ENCODE measurements at places on chromosomes 13 and 19. TPM values are rescaled to one million over a fixed set of nuclear protein-coding genes. Genes with fewer than 3 reads are reported as not detected.

DNA sequence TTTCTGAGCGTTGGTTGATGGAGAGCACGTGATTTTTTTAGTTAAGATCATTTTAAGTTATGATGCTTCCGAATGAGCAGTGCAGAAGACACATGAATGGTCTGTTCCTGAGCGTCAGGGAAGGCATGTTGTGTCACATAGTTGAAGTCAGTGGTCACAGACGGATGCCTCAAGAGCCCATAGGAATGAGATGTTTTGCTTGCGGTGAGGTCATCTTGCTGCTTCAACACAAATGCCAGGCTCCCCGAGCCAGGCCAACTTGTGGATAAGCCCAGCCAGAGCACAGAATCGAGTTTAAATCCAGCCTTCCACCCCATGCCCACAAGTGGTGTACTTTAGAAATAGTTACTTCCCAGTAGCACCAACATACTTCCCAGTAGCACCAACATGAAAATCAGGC lies 5.4 kb downstream of the UPF3A start:
- H3K4me3 ChIP-seq = no peak overlapping the region
- H3K27ac ChIP-seq = no peak overlapping the region
- H3K27me3 ChIP-seq = no peaks in the 10 kb centered on the region
- no peaks in the 10 kb centered on the region for H3K36me3 ChIP-seq
- peaks cover 8% of the 10 kb centered on the region for H3K4me1 ChIP-seq
- no peak for DNase-seq

DNA sequence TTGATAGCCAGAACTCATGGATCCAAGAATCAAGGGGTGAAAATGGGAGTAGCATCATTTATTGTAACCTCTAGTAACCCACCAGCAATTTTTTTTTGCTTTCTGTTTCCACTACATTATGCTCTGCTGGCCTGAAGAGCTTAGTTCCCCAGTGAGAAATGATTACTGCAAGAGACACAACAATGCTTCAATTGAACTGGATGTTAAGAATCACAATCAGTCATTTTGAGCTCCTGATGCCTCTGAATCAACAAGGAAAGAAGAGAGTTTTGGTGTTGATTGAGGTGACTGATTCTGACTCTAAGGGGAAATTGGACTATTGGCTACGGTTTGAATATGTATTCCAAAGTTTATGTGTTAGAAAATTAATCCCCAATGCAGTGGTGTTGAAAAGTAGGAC lies 1084.4 kb downstream of the SLITRK1 start:
- H3K4me3 ChIP-seq = no peak overlapping the region
- H3K4me1 ChIP-seq = no peaks in the 10 kb centered on the region
- no peaks in the 10 kb centered on the region for H3K36me3 ChIP-seq
- H3K27ac ChIP-seq = no peak overlapping the region

DNA sequence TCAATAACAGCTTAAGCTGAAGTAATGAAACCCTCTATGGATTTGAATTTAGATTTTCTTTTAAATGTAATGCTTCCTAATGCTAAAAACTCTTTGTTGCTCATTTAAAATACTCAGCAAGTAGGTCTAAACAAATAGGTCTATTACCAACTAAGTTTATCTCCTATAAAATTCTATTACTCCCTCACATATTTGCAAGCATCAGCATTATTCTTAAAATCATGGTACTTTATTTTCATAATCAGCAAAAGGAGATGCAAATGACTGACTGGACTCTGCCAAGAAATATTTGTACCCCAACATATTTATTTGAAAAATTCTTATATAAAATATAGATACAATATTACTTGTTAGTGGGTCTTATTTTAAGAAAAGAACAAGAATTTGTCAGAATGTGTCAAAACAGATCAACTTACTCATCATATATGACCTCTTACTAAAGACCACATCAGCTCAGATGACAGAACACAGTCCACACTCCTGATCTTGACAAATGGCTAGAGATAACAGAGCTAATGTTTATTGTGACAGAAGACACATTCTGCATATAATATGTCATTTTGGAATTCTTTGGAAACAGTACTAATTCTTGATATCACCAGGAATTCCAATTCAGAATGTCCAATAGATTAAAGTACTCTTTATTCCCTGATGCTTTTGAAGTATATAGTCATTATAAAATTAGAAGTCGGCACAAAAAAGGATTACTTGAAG lies 704.6 kb upstream of the PCDH9 start:
- no peaks in the 10 kb centered on the region for H3K27me3 ChIP-seq
- no peak for DNase-seq
- H3K27ac ChIP-seq = no peak overlapping the region
- no peak overlapping the region for H3K4me3 ChIP-seq
- H3K36me3 ChIP-seq = no peaks in the 10 kb centered on the region
- no peaks in the 10 kb centered on the region for H3K4me1 ChIP-seq

DNA sequence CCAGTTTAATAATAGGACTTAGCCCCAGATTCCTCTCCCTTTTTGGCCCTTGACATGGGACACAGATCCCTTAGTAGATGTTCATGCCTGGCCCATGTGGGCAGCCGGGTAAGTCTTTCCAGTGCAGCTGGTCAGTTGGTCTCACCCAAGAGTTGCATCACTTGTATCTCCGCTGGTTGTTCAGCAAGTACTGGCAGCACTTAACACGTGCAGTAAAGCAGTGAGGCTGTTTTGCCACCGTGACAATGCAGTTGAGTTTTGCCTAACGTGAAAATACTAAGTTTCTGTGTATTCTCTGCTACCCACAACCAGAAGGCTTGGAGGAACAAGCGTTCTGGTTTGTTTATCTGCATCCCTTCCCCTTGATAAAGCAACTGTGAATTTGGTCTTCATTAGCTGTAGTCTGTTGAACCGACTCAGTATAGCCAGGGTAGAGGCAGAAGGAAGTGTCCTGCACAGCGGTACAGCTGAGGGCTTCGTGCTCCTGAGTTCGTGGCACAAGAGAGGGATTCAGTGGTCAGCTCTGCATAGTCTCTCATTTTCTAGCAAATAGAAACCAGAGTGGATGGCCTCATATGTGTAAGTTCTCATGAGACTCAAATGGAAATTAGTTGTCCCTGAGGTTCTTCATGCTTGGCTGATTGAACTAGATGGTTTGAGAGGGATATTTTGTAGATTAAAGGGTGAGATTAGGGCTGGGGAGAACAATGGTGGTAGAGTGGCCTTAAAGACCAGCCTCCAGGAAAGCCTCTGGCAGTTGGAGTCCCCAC lies 50.3 kb downstream of the ARHGEF7 start:
- peak overlapping the region; percentile 85 for H3K27ac ChIP-seq
- H3K4me1 ChIP-seq = peaks cover 73% of the 10 kb centered on the region
- H3K4me3 ChIP-seq = no peak overlapping the region
- H3K36me3 ChIP-seq = no peaks in the 10 kb centered on the region
- no peaks in the 10 kb centered on the region for H3K27me3 ChIP-seq
- DNase-seq = peak; percentile 92

DNA sequence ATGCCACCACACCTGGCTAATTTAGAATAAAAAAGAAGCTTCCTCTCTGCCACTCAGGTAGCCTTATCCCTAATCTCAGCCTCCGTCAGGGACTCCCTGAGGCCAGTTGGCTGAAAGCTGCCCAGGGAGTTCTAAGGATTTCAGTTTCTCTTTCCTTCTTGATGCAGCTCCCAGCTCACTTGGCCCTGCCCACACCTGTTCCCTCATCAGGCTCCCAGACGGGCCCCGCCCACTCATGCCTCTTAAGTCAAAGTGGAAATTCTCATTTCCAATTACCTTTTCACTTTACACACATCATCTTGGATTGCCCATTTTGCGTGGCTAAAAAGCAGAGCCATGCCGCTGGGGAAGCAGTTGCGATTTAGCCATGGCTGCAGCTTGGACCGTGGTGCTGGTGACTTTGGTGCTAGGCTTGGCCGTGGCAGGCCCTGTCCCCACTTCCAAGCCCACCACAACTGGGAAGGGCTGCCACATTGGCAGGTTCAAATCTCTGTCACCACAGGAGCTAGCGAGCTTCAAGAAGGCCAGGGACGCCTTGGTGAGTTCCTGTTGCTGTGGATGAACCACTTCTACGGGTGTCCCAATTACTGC lies at the start of gene IFNL1:
IFNL1 (plus strand) TSS at position 353 of the 591 bp plus-strand sequence; CDS start at position 368, 15 bp downstream.
- H3K27me3 ChIP-seq = no peaks in the 10 kb centered on the region
- H3K27ac ChIP-seq = no peak within 1 kb of the TSS
- no peaks in the 10 kb centered on the region for H3K36me3 ChIP-seq
- DNase-seq = no peak
- no peak within 1 kb of the TSS for H3K4me3 ChIP-seq

- H3K4me1 ChIP-seq = no peaks in the 10 kb centered on the region
- H3K4me3 ChIP-seq = peak overlapping the region; percentile 43
- H3K36me3 ChIP-seq = no peaks in the 10 kb centered on the region
- DNase-seq = no peak
- H3K27me3 ChIP-seq = no peaks in the 10 kb centered on the region
- H3K27ac ChIP-seq = peak overlapping the region; percentile 68
Observed at GRCh38 chr13:48222358-48223301, 10.4 kb upstream of the ITM2B start.

GRCh38 chr13:25982907-25983306 lies 68.9 kb downstream of the SHISA2 start:
- H3K27ac ChIP-seq = no peak overlapping the region
- H3K4me1 ChIP-seq = peaks cover 3% of the 10 kb centered on the region
- no peak overlapping the region for H3K4me3 ChIP-seq
- H3K36me3 ChIP-seq = no peaks in the 10 kb centered on the region
- no peak for DNase-seq
- no peaks in the 10 kb centered on the region for H3K27me3 ChIP-seq

DNA sequence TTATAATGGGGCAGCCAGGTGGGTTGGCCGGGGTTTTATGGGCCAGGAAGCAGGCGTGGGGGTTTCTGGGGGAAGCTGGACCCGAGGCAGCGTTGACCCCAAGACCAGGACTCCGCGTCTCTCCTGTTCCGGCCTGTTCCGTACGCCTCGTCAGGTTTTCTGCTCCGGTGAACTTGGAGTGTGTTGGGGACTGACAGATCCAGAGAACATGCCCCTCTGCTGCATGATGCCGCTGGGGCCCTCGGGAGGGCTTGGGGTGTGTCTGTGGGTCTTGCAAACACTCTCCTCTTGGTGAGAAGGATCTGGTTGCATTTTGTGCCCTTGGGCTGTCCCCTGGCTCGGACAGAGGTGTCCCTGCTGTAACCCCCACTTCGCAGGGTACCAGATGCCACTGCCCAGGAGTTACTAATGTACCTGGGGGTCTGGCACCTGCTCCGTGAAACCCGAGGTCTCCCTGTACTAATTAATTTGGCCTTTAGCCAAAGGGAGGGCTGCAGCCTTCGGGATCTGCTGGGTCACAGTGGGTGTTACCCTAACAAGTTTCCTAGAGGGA lies 15.6 kb downstream of the KDM4B start:
- H3K27me3 ChIP-seq = no peaks in the 10 kb centered on the region
- H3K4me3 ChIP-seq = no peak overlapping the region
- no peak overlapping the region for H3K27ac ChIP-seq
- H3K4me1 ChIP-seq = peaks cover 65% of the 10 kb centered on the region
- H3K36me3 ChIP-seq = no peaks in the 10 kb centered on the region

- DNase-seq = no peak
- H3K36me3 ChIP-seq = no peaks in the 10 kb centered on the region
- no peaks in the 10 kb centered on the region for H3K27me3 ChIP-seq
- no peak overlapping the region for H3K4me3 ChIP-seq
- H3K4me1 ChIP-seq = no peaks in the 10 kb centered on the region
Observed at GRCh38 chr13:37602733-37603381, 4.3 kb upstream of the POSTN start.

- H3K27me3 ChIP-seq = no peaks in the 10 kb centered on the region
- no peak overlapping the region for H3K4me3 ChIP-seq
- no peaks in the 10 kb centered on the region for H3K36me3 ChIP-seq
Observed at GRCh38 chr19:34273121-34273520, 18.8 kb downstream of the GARRE1 start.

NLRP11 gene
- total RNA-seq = not detected

CCL25 gene
- total RNA-seq = not detected

TPRX1 gene
- total RNA-seq = not detected

DPY19L3 gene
- total RNA-seq = 9.7 TPM

PSPN gene
- 0.15 TPM for total RNA-seq

All from gastrocnemius medialis (tissue), 4 donors.